ENCODE measurements at places on chromosomes 5 and 9.

- DNase-seq: no peak
Observed at GRCh38 chr5:178419196-178419595, 171.0 kb downstream of the COL23A1 start.

- DNase-seq: no peak
Observed at GRCh38 chr5:78720227-78720985, 71.8 kb upstream of the LHFPL2 start.

GRCh38 chr5:77086368-77086688 is 757 bp downstream of the ZBED3 start:
- no peak for DNase-seq

DNA sequence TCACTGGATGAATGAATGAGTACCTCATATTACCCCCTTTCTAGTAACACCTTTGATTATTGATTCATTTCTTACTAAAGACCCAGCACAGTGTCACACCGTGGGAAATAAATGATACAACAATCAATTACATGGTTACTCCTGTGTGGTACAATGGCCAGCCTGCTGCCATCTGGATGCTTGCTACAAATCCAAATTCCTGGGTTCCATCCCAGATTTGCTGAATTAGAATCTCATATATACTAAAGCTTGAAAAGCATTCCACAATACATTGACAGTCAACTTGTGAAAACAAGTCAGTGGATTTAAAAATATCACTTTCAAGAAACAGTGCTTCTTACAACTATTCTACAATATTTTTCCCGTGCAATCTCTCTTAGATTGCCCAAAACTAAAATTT is 989.3 kb downstream of the PTPRD start:
- DNase-seq: no peak

GRCh38 chr5:139388198-139388821 is 1.4 kb downstream of the MZB1 start:
- no peak for DNase-seq

DNA sequence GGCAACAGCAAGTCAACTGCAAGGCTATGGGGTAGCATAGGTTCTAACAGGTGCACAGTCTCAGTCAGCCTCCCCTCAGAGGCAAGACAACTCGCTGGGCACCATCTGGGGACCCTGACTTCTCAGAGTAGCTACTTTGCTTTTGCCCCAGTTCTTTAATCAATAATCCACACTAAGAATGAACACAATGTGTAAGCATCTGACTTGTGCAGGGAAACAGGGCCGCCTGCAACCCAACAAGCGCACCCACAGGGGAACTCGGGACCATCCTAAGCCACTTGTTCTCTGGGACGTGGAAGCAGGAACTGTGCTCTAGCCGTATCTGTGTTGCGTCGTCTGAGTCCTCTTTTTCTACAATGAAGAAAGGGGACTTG is 1.9 kb downstream of the MOB3B start:
- DNase-seq: no peak

DNA sequence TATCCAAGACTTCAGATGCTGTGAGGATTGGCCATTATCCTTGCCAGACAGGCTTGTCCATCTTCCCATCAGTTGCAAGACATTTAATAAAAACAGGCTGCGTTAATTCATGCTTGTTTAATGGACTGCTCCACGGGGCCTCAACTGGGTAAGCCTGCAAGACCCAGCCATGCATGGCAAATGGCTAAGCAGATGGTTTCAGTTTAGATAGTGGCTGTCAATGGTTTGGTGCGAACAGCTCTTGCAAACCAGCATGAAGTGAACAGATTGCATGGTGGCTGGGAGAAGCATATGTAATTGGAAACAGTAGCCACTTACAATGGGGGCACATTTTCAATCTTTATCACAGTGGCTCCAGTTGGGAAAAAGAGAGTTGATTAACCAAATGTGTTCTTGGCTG is 628.2 kb upstream of the KLF4 start:
- no peak for DNase-seq

GRCh38 chr5:179150011-179150410 is 89.8 kb downstream of the ZNF354C start:
- DNase-seq: no peak

DNA sequence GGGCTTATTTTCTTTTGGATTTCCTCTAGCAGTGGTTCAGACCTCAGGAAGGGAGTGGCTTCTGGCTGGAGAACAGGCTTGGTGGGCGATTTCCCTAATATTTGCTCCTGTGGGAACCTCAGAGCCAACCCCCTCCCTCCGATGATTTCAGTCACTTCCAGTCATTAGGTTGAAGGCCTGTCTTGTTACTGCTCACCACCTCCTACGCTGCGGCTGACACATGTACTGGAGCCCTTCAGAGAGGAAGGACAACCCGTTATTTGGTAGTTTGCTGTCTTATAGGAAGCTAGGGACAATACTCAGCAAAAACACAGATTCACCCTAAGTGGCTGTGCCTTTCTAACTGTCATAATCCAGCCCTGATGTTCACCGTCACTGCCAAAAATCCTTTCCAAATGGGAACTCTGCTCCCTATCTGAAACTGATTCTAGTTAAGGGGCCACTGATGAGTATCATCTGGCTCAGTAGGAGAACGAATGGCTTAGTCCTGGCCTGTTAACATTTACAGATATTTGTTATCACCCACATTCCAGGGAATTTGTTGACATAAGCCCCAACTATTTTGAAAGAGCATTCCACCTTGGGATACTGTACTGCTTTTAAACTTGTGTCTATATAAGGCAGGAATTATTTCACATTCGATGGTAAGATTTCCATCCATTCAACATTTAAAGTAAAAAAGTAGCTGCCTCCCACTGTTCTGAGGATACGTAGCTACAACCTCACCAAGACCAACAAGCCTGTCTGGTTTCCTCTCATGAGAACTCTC is 29.3 kb upstream of the ANKH start:
- DNase-seq: no peak

DNA sequence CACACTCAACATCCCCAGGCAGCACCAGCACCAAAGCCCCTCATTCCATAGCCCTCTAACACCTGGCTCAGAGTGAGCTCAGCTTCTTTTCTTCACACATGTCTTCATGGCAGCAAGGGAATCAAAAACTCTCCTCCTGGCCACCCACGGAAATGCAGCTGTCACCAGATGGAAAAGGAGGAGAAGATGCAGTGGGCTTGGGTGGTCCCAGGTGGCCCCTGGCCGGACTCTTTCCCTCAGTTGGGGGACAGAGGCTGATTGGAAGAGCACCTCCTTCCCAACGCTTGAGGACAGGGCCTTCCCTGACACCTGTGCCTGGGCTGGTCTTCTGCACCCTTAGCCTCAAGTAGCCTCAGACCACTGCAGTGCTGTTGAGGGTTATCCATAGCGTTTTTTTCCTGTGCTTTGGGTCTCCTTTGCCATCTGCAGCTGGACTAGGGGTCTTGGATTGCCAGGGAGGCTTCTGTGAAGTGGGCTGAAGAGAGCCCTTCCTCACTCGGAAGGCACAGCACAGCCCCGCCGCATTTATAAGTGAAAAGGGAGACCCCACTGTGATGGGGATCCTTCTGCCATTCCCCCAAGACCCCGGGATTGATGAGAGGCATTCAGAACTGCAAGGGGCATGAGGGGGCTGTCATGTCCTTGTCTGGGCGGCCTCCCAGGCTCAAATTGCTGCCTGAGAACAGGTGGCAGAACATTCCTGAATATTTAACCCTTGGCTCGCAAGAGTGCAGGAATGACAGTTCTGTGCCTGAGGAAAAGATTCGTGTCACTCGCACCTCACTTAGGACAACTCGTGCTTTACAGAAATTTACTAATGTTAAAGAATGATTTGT is 200.0 kb downstream of the AUH start:
- no peak for DNase-seq

DNA sequence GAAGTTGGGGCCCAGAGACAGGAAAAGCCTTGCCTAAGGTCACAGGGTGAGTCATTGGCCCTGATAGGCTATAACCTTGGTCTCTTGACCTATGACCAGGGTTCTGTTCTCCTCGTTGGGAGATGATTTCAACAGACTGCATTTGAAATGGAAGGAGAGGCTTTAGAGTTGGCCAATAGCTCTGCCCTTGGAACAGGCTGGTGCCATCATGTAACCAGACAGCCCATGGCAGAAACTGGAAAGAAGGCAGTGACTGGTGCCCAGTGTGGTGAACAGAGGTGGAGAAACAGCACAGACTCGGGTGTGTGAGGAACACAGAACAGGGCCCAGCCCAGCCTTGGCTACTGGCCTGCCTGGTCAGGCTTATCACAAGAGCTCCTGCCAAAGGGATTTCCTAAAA is 109.8 kb upstream of the SLC25A48 start:
- no peak for DNase-seq

GRCh38 chr9:124708633-124709291 is 62.3 kb downstream of the NR6A1 start:
- no peak for DNase-seq

- no peak for DNase-seq
Observed at GRCh38 chr5:64615895-64616294, 74.4 kb upstream of the SHISAL2B start.

DNA sequence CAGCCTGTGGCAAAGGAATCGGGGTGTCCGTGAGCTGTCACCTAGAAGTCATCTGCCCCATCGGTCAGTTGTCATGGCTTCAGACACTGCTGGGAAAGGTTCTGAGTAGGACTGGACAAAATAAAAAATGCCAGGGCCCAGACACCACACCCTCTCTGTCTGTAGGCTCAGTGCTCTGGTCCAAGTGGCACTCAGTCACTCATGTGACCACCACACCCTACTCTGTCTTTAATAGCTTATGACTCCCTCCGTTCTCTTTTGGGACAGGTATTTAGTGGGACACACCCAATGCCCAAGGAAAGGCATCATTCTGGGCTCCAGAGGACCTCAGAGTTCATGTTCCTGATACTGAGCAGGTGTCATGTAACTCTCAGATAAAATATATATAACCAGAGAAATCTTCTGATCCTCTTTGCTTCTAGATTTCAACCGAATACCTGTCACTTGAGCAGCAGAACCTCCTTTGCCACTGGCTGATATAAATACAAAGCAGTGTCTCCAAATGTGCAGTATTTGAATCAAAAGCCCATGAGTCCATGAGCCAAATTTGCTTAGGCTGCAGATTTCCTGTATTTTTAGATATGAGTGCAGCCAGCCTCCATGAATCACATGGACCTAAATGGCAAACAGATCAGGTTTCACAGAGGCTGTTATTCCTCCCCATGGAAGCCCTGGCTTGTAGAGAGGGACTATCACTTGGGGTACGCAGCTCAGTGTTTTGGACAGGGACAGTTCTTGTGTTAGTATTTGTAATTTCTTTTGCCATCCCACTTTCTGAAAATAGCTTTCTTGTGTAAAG is 272.0 kb downstream of the ARHGAP26 start:
- no peak for DNase-seq

GRCh38 chr9:36730414-36730813 is 157.7 kb downstream of the MELK start:
- no peak for DNase-seq

Measured in T follicular helper cell (primary cell).